Muscle of back (tissue), 13 donors: ENCODE measurements at places on chromosomes 11 and 22. TPM values are rescaled to one million over a fixed set of nuclear protein-coding genes. Genes with fewer than 3 reads are reported as not detected.

Gene CLMP
- polyA plus RNA-seq, result 41.0 TPM

Gene MRGPRX4
- not detected for polyA plus RNA-seq

DNA sequence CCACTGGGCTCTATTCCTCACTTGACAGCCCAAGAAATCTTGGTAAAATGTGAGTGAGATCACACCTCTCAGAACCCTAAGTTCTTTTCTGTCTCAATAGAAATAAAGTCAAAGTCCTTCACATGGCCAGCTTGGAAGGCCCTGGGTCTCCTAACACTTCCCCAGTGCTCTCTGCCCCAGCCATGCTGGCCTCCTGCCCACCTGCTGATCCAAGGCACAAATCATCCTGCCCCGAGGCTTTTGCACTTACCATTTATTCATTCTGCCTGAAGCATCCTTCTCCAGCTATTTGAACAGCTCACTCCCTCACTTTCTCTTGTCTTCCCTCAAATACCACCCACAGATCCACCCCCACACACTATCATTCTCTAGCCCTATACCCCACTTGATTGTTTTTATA, 26.4 kb downstream of the ISX start:
- no peak for DNase-seq

Gene CSNK2A3
- 0.99 TPM for polyA plus RNA-seq

DNA sequence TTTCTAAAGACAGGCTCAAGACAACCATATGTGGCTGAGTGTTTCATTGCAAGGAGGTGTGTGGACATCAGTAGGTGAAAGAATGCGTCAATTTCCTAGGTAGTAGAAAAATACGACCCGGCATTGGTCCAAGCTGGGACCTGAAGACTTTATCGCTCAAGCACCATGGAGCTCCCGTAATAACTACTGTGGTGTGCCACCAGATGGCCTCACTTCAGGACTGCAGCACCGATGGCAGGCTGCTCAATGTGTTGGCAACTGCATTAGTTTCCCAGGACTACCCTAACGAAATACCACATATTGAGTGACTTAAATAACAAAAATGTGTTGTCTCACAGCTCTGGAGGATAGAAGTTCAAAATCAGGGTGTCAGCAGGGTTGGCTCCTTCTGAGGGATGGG, 72.4 kb upstream of the FAT3 start:
- DNase-seq, result no peak

DNA sequence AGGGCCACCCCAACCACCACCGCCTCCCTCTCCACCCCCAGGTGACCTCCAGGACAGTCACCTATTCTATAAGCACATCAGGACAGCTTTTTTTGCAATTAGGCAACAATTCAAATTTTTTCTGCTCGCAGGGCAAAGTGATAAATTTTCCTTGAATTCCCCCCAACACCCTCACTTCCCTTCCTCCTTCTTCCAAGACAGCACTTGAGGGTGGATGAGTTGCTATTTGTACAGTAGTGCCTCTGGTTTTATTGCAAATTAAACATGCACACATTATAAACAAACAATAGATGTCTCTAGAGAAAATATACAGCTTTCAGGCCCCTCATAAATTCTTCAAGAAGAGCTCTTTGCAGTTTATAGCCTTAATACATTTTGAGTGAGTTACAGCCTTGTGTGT, 80.9 kb upstream of the USP47 start:
- DNase-seq, result no peak

DNA sequence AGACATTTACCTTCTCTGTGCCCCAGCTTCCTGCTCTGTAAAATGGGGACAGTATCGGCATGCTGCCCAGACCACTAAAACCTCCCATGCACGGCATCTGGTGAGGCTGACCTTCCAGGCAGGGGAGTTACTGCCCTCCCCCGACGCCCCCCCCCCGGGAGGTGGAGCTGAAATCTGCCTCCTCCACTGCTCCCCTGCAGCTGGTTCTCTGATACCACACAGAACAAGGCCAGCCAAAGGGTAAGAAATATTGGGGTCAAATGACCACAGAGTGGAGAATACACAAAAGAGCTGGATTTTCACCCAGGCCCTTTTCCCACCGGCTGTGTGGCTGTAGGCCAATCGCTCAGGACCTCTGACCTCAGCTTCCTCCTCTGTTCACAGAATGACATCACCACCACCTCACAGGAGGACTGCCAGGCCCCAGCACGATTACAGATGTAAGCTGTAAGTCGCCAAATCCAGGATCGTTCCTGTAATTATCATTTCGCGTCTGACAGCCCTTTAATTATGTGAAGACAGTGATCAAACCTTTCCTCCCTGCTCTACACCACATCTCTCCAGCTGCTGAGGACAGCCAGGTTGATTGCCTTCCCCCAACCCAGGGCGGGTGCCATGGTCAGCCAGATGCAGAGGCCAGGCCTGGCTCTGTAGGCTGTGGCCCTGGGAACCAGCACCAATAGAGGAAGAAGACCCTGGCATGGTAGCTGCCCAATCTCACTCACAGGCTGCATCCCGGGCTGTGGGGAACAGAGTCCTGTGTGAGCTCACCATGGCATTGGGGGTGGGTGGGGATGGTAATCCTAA, 35.7 kb upstream of the KLHL35 start:
- DNase-seq, result no peak

GRCh38 chr22:29156507-29156906, 49.2 kb upstream of the EMID1 start:
- no peak for DNase-seq
